ENCODE measurements at places on chromosomes 4 and X.

DNA sequence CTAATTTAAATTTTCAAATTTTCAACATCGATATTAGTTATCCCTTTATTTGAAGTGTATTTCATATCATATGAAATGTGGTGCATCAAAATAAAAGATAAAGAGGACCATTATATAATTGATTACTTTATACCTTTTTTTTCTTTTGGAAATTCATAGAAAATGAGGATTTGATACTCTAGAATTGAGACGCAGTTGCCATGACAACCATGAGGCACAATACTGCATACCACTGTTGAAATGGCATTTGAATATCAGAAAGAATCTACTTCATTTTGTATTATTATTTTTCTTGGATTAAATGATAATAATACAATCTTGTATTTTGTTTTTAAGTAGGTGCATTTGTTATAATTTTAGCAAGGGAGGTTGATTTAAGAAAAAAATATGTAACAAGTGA lies 323.1 kb downstream of the PCDH18 start:
- no peak for DNase-seq

- DNase-seq: no peak
Measured at GRCh38 chrX:123822965-123823364, 36.9 kb upstream of the XIAP start.

DNA sequence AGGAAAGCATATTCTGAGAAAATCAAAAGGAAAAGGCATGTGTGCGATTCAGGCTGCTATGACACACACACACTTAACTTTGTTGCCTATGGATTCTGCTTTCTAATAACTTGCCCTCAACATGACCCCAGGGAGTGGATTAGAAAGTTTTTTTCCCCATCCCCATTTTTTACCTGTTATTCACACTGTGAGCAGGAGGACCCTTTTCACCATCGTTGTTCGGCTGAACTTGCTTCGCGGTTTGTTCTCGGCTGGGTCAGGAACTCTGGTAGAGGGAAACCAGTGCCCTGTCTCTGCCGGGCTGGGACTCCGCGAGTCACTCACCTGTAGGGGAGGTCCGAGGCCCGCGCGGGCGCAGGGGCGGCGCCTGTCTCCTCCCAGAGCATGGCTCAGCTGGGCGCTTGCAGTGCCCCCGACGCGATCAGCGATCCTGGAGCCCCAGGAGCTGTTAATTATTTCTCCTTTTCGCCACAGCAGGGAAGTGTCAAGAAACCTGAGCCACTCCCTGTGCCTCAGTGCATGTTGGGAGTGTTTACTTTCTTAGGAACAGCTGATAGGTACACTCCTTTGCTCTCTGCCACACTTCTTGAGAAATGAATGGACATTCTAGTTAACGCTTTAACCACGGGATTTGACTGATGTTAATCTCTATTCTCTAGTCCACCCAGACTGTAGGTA lies at the start of gene RASSF6:
Gene RASSF6 (minus strand): TSS at position 322 of the 678 bp plus-strand sequence. CDS start 8,641 bp downstream, outside the sequence.
- DNase-seq: peak; percentile 69

- DNase-seq: no peak
Measured at GRCh38 chrX:49748211-49748956, 52.6 kb upstream of the PAGE1 start.

DNA sequence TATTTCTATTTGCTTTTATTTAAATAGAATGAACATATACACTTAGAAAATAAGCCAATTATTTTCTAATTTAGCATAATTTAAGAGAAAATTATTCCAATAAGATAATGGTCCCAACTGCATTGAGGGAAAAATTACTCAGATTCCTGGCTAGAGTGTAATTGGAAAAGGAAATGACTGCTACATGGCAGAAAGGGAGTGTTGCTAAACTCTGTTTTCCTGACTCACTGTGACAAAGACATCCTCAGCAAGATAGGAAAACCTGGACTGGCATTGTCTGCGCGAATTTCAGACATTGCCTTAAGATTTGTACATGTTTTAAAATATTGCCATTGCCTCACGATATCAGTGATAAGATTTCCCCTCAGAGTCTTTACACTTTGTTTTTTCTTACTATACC lies 8.2 kb downstream of the TNIP3 start:
- no peak for DNase-seq

- DNase-seq: no peak
Measured at GRCh38 chr4:67522230-67522629, 23.1 kb downstream of the CENPC start.
